Stimulated activated CD4-positive, alpha-beta T cell treated with anti-CD3 and anti-CD28 coated beads, Interleukin-12 subunit alpha, Interleukin-12 subunit beta, amount 100 ng/mL, for 24 hours (primary cell): ENCODE measurements at places on chromosomes 2 and 18.
A peak's percentile ranks its signal among the peaks of the same experiment; 100 is the strongest.

GRCh38 chr18:25516747-25517498, 165.0 kb upstream of the ZNF521 start:
- DNase-seq: no peak

DNA sequence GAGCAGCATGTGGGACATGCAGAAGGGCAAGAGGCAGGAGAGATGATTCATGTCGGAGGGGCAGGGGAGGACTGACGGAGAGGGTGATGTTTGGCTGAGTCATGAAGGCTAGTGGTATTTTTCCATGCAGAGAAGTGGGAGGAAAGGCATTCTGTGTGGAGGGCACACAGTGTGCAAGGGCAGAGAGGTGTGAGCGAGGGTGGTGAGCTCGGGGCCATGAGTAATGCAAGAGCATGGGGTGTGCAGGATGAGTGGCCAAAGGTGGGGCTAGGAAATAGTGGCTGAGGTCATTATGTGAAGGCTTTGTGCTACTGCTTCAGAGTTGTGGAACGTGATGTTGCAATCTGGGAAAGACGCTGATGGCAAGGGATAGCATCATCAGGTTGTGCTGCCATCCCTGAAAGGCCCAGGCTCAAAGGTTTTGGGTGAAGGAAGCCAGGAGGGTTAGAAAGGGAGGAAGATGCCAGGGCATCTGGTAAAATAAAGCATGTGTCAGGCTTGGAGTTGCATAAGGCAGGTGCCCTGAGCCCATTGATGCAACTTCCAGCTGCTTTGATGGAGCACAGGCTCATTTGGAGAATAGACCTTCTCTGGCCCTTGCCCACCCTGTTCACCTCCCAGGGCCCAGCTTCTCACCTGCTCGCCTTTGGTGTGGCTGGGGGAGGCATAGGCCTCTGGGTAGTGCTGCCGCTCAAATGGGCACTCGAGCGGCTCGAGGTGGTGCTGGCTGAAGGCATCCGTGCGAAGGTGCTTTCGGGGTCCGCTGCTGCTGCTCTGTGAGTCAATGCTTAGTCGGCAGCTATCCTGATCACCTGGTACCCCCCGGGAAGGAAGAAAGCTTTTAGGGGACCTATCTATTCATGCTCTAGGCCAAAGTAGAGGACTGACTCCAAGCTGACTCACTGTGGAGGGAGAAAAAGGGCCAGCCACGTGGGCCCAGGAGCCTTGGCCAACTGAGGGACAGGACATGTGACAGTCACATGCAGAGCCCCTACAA, 37.5 kb downstream of the PAX8 start:
- DNase-seq: peak; percentile 61

DNA sequence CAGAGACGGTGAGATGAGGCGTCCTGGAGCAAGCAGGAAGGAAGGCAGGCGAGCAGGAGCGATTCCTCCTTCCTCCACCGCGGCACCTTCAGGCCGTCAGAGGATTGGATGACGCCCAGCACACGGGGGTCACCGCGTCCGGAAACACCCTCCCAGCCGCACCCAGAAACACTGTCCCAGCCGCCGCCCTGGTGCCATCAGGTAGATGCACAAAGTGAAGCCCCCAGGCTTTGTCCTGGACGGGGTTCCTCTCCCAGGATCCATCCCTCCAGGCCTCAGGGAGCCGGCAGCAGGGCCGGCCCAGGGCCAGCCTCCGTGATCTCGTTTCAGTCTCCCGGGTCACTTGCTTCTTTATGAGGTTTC, 31.5 kb downstream of the RTP5 start:
- no peak for DNase-seq

GRCh38 chr2:133504566-133505505, 63.4 kb downstream of the NCKAP5 start:
- no peak for DNase-seq

- DNase-seq: no peak
Observed at GRCh38 chr2:212028798-212029394, 509.7 kb downstream of the ERBB4 start.

DNA sequence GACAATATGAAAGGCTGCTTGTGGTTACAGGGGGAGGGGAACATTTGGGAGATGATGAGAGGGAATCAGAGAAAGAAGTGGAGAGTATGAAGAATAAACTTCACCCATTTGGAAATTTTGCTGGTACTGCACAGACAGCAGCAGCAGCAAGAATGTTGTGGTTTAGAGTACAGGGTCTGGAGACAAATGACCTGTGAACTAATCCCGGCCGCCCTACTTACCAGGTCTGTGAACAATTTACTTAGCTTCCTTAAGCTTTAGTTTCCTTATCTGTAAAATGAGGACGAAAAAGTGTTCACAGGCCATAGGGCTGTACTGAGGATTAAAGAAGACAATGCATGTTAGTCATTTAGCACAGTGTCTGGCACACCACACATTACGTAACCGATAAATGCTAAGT, 685.4 kb upstream of the CELF4 start:
- DNase-seq: no peak

DNA sequence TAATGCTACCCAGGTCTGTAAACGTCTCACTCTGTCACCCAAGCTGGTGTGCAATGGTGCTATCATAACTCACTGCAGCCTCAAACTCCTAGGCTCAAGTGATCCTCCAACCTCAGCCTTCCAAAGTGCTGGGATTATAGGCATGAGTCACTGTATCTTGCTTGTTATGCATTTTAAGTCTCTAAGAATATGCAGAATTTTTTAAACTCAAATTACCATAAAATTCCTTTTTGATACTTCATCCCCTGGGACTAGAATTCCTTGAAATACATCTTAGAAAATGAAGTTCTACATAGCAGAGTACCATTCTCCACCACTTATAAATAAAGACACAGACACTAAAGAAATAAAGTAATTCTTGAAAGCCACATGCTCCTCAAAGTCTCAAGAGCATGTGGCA, 30.2 kb upstream of the LRATD1 start:
- no peak for DNase-seq

GRCh38 chr2:57434972-57435371, 611.6 kb upstream of the VRK2 start:
- no peak for DNase-seq

- DNase-seq: no peak
Observed at GRCh38 chr2:26941486-26941885, 29.0 kb upstream of the MAPRE3 start.

DNA sequence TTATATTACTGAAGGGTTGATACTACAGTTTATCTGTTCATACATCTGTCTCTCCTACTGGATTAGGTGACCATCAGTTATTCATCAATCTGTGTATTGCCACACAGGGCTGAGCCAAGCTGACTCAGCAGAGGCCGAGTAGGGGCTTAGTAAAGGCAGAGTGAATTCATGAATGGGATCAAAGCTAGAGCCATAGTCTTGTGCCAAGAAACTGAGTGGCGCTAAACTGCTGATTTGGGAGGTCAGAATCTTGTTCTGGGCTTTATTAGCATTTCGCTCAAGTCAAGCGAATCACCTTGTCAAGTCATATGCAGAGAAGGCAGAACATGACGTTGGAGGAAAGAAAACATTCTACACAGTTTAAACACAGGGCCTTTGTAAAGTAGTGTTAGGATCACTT, 34.1 kb downstream of the SOCS6 start:
- no peak for DNase-seq

DNA sequence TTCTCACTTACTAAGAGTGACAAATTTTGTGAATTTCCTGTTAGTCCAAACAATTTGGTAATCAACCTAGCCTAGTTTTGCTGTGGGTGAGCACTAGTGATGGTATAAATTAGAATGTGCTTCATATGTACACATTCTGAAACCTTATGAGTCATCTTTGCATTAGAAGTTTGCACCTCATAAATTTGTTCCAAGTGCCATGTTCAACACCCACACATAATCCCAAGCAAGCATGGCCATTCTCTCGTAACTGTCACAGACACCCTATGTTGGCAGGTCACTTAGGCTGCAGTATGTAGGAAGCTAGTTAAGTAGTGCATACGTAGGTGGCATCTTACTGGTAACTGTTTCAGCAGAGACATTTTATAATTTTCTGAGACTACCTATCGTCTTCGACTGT, 46.9 kb downstream of the NAB1 start:
- DNase-seq: no peak

- no peak for DNase-seq
Observed at GRCh38 chr18:49050452-49050851, 99.7 kb upstream of the SMAD7 start.

DNA sequence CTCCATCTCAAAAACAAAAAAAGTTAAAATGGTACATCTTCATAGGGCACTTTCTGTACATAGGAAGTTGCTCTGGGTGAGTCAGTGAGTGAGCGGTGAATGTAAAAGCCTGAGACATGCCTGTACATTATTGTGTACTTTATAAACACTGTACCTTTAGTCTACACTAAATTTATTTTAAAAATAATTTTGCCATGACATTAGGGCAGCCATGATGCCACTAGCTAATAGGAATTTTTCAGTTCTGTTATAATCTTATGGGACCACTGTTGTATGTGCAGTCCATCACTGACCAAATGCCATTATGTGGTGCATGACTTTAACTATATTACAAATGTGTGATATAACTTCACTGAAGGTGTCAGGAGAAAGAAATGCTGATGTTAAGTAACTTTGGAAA, 11.0 kb upstream of the TXNDC2 start:
- no peak for DNase-seq

DNA sequence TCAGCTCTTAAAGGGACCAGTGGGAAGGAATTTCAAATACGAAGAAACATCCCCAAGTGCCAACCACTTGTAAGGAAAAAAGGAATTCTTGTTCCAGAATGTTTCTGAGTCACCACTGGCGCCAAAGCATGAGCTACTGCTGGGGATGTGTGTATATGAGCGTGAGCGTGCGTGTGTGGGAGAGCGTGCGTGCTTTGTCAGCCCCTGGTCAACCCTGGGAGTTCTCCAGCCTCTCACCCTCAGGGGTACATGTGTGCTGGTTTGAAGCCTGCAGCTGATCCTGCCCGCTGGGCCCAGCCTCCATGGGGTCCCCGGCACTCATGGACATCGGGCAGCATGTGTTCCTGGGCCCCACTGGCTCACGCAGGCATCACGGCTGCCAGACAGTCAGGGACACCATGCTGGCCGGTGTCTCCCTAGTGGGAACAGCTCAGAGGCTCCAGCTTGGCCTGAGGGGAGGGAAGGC, 17.1 kb downstream of the HS6ST1 start:
- no peak for DNase-seq

GRCh38 chr2:98701230-98701629, 29.7 kb downstream of the MGAT4A start:
- no peak for DNase-seq

- DNase-seq: no peak
Observed at GRCh38 chr18:715626-716025, 3.2 kb upstream of the ENOSF1 start.

GRCh38 chr2:200585730-200586643, at the start of gene AOX1:
Gene AOX1 (plus strand): TSS chr2:200586014. CDS start chr2:200586109, 95 bp downstream.
- peak; percentile 6 for DNase-seq

DNA sequence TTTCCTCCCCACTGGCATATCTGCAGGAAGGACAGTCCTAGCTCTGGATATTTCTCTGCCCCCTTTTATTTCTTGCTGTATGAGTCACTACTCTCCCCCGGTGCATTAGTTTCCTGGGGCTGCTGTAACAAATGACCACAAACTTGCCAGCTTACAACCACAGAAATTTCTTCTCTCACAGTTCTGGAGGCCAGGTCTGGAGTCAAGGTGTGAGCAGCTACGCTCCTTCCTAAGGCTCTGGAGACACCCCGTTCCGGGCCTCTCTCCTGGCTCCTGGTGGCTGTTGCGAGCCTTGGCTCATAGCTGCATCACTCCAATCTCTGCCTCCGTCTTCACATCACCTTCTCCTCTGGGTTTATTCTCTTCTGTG, 34.1 kb downstream of the PTPRM start:
- DNase-seq: no peak

- no peak for DNase-seq
Observed at GRCh38 chr2:168660870-168661862, 141.3 kb upstream of the NOSTRIN start.

- no peak for DNase-seq
Observed at GRCh38 chr2:174153757-174154680, 94.3 kb downstream of the OLA1 start.

DNA sequence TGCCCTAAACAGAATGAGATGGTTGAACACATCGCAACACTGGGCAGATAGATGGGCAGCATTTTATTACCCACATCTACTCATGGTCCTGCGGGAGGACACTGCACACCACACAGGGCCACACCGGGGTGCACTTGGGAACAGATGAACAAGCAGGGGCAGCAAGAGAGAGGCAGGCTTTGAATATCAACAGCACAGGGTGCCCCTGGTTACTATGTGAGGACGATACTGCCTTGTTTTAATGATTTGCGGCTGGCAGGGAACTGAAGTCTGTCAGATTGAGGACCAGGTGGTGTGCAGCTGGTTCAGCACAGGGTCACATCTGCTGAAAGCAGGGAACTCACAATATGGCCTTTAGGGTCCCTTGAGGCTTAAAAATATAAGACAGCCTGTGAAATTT, 195.7 kb downstream of the PIEZO2 start:
- no peak for DNase-seq

DNA sequence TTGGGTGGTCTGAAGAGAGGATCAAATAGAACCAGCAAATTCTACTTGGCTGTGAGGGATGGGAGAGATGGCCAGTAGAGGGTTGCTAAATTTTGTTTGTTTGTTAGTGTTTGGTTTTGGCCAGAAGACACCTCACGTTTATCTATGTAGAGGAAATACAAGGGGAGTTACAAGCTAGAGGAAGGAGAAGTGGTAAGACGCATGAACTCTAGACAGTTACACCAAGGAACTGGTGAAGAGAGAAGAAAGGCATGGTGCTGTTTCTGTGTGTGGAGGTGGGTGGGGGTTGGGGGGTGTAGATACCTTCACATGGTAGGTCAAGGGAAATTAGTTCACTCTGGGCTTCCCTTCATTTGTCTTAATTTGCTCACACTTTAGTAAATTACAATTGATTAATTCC, 25.6 kb downstream of the RASGRP3 start:
- no peak for DNase-seq

DNA sequence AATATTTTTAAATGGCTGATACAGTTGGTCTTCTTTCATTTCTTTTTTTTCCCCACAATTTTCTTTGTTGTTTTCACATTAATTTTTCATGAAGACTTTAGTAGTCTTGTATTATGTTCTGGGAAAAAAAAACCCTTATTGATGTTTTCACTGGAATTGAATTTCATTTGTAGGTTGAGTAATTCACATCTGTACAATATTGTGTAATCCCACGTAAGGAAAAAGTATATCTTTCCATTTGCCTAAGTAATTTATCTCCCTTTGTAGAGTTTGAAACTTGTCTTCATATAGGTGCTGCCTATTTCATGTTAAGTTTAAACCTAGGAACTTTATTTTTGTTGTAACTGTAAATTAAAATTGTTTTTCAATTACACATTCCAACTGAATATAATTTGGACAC, 2.0 kb downstream of the DNAJC27 start:
- DNase-seq: no peak

GRCh38 chr18:23204589-23205235, 69.4 kb downstream of the CABLES1 start:
- no peak for DNase-seq
